Left ventricle myocardium inferior (tissue), 1 donor: ENCODE measurements at places on chromosomes 1 and 21.
A peak's percentile ranks its signal among the peaks of the same experiment; 100 is the strongest.

GRCh38 chr1:72969461-72969860 lies 687.1 kb upstream of the NEGR1 start:
- DNase-seq: no peak

DNA sequence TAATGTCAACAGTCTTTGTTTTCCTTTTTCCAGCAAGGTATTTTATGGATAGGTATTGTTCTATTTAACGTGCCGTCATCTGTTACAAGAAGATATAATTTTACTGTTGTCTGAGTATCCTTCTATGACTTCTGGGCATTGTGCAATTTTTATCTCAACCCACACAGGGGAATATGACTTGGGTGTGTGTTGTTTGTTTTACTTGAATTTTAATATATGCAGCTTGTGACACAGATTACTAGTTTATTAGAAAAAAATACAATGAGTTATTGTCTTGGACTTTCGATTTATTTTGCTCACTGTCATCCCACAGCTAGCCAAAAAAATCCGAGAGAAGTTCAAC lies 111.9 kb downstream of the CACHD1 start:
- no peak for DNase-seq

DNA sequence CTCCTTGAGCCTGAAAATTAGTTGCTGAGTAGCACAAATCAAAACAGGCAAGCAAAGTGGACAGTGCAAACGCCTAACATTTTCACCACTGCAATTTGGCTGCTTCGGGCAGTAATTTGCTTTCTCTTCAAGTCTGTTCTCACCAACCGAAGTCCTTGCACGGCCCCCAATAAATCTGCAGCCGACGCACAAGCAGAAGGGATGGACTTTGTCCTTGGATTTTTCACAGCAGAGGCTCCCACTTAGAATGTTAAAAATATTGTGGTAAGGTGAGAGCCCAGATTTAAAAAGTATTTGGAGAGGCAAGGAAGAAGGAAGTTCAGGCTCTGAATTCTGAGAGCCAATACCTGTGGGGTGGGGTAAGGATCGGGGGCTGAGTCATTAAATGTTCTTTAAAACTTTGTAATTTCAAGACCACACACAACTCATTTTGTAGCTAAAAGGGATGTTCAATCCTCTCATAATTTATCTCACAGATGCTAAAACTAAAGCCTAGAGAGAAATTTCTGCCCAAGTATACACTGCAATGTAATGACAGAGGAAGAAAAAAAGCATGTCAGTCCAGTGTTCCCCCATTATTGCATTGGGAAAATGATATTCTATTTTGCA lies 6.2 kb downstream of the CD247 start:
- no peak for DNase-seq

GRCh38 chr1:59356627-59357026 lies 59.7 kb downstream of the FGGY start:
- no peak for DNase-seq

DNA sequence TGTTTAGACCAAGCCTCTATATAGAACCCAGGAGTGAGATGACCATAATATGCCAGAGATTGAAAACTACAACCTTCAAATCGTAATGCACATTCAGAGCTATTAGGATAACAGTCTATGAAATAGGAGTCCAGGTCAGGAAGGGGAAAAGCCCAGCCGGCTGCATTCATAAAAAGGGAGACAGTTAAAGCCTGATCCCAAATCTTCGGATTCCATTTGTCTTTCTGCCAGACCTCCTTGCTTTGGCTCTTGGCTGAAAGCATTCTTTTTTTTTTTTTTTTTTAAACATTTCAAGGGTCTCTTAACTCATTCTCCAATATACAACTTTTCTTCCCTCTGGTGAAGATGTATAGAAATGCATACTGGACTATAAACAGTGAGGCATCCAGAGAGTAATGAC lies 81.1 kb downstream of the NTPCR start:
- no peak for DNase-seq

DNA sequence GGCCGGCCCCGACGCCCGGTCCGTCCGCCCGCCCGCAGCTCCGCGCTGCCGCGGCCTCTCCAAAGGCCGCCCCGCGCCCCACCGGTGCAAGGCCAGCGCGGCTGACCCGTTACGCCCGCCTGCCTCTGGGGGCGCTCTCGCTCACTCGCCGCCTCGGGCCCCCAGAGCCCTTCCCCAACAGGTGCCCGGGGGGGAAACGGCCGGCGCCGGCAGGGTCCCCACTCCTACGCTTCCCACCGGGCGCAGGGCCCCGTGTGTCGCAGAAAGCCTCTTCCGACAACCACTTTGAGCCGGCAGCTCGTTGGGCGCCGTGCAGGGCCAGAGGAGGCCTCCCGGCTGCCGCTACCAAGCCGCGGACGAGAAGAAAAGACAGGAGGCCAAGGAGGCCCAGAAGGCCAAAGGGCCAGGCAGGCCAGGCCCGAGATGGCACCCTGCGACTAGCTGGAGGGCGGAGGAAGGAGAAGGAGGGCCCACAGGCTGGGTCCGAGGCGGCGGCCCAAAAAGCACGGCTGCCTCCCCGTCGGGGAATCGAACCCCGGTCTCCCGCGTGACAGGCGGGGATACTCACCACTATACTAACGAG lies 64.9 kb upstream of the FCGR2A start:
- DNase-seq: peak; percentile 53

DNA sequence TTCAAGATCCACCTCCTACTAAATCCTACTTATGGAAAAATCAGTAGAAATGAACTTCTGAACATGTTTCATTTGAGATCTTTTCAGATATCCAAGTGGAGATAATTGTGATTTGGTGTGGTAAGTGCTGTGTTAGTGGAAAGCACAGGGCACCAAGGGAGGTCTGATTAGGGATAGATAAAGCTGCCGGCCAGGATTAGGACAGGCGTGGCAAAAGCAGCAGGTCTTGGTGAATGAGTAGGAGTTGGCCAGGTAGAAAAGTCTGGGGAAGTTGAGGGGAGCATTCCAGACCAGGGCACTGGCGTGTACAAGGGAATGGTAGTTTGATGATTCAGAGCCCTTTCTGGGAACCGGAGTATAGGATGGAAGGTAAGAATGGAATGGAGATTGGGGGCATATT lies 47.8 kb downstream of the AZIN2 start:
- DNase-seq: no peak

GRCh38 chr1:2981981-2982614 lies 39.2 kb upstream of the ACTRT2 start:
- DNase-seq: peak; percentile 6

- DNase-seq: peak; percentile 6
Measured at GRCh38 chr1:6094801-6095505, 49.3 kb downstream of the KCNAB2 start.

DNA sequence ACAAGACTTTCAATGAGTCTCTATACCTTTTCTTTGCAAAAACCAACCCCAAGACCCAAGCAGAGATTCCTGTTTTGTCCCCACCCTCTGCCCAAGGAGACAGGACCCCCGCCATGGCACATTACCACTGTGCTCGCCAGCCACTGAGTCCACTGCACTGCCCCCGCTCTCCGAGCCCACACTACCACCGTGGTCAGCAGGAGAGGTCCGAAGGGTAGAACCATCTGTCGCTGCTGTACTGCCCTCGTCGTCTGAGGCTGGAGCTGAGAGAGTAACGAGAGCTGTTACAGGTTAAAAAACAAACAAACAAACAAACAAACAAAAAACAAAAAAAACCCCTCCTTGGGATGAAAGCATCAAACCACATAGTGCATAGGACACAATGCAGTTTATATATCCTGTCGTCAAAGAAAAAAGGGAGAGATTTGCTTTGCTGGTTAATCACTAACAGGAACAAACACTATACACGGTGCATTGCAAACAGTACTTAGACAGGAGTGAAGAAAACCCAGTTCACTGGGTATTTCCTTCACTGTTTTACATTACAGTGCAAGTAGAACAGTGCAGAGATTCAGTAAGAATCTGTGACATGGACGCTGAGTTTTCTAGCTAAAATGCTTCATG lies 71.0 kb downstream of the UBR4 start:
- no peak for DNase-seq

- DNase-seq: peak; percentile 40
Measured at GRCh38 chr1:179228783-179229213, 679 bp downstream of the ABL2 start.

DNA sequence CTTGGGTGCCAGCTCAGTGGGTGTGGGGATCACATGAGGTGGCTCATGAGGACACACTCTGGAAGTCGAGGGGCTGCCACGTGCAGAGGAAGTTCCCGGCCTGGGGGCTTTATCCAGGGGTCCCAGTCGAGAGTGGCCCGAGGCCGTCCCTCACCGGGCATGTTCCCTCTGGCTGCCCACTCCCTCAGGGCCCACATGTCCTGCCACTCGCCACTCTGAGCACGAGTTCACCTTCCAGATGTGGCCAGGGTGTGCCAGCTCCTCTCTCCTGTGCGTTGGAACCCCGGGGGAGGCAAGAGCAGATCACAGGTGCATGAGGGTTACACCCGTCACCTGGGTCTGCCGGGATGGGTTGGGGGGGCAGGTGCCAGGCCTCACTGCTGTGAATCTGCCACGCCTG lies 14.6 kb downstream of the TMEM201 start:
- no peak for DNase-seq

DNA sequence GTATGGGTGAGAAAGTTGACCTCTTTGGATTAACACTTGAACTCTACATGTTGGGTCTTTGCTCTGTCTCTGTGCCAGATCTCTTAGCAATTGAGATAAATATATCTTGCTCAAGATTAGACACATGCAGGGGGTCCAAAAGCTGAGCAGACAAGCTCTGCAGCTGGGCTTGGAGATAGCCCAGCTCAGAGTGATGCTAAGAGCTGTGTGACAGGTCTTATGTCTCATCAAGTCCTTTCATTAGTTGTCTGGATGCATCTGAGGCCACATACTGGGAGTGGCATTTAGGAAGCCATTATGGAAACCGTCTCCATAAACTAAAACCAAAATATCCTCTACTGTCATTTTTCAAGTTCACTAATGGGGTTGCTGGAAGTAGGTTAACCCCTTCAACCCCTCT lies 289.4 kb upstream of the DUSP10 start:
- DNase-seq: no peak

DNA sequence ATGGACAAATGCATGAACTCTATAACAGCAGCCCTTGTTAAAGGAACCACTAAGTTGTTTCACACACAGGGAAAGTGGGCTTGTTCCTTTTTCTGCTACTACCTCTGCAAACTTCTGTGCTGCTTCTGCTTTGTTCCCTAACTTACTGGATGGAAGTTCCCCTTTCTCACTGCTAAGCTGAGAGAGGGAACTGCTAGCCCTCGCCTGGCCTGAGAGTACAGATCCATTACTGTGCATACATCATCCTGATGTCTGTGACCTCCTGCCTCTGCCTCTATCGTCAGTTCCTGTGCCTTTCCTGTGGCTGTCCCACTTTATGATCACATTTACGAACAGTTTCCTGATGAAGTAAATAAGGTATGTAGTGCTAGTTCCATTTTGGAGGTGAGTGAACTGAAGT lies 3.5 kb downstream of the GNAT2 start:
- no peak for DNase-seq

- DNase-seq: no peak
Measured at GRCh38 chr1:219071209-219071608, 102.5 kb upstream of the LYPLAL1 start.

GRCh38 chr1:32052887-32053286 lies 19.9 kb upstream of the TMEM39B start:
- DNase-seq: no peak

GRCh38 chr1:151255381-151255780 lies 847 bp downstream of the PSMD4 start:
- DNase-seq: no peak

GRCh38 chr1:52182874-52183400 lies 41.0 kb downstream of the ZFYVE9 start:
- no peak for DNase-seq

- no peak for DNase-seq
Measured at GRCh38 chr1:94698759-94699502, 121.2 kb upstream of the SLC44A3 start.

- no peak for DNase-seq
Measured at GRCh38 chr1:223776075-223776814, 63.9 kb downstream of the CAPN2 start.

GRCh38 chr1:7592120-7592798 lies 178.8 kb upstream of the VAMP3 start:
- DNase-seq: no peak

- no peak for DNase-seq
Measured at GRCh38 chr1:45325851-45326506, 716 bp upstream of the HPDL start.

DNA sequence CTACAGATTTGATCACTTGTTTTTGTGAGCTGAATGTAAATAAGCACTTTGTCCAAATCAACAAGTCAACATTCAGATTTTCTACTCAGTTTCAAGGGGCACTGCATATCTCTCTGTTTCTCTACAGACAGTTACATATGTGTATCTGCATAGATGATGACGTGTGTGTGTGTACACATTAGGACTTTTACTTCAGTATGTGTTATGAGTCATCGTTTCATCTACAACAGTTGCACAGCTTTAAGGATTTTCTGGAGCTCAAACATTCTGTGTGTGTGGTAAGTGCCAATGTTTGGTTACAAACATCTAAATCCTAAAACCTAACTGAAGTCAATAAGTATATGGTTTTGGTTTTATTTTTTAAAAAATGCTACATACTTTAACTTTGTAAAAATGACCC lies 494.5 kb upstream of the PBX1 start:
- DNase-seq: no peak

GRCh38 chr1:84376000-84376910 lies 22.0 kb upstream of the DNASE2B start:
- DNase-seq: no peak
